CD14-positive monocyte (primary cell): ENCODE measurements at places on chromosomes 7 and 10. TPM values are rescaled to one million over a fixed set of nuclear protein-coding genes. Genes with fewer than 3 reads are reported as not detected.

Gene CTTNBP2
- 0.33 and 1.4 TPM in 2 replicates for polyA plus RNA-seq

DNA sequence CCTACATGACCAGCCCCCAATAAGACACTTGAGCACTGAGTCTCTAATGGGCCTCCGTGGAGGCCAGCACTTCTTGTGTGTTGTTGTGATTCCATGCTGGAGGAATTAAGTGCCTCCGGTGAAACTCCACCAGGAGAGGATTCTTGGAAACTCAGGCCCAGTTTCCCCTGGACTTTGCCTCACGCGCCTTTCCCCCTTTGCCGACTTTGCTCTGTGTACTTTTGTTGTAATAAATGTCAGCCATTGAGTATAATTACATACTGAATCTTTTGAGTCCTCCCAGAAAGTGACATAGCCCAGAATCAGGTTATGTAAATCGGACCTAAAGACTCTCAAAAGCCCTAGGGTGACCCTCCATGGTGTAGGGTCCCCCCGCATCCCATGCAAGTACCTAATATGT lies 82.4 kb downstream of the DLG5 start:
- DNase-seq, result no peak
- H3K4me3 ChIP-seq, result no peak overlapping the region
- no peaks in the 10 kb centered on the region for H3K27me3 ChIP-seq

DNA sequence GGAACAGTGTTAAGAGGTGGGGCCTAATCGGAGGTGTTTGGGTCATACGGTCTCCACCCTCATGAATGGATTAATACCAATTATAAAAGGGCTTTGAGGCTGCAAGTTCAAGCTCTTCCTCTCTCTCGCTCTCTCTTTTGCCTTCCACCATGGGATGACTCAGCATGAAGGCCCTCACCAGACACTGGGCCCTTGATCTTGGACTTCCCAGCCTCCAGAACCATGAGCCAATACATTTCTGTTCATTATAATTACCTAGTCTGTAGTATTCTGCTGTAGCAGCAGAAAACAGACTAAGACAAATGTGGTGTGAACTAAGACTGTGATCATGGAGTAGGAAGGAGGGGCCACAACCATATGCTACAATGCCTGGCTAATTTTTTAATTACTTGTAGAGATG lies 7.7 kb downstream of the AIFM2 start:
- DNase-seq, result no peak
- H3K4me3 ChIP-seq, result no peak overlapping the region
- no peak overlapping the region for H3K27ac ChIP-seq
- H3K4me1 ChIP-seq, result no peaks in the 10 kb centered on the region
- H3K36me3 ChIP-seq, result no peaks in the 10 kb centered on the region

DNA sequence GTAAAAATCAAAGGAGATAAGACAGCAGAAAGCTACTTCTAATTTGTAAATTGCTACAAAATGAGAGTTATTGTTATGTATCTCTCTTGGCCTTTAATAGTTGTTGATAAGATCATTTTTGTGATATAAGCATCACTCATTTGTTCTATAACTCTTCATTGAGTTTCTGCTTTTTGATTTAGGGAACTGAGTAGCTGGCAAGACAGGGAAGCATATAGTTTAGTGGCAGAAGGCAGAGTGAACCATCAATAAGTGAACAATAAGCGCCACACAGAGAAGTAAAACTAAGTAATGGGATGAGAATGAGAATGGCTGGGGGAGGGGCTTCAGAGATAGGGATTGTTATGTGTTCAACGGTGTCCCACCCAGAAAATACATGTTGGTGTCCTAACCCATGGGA lies 245.4 kb downstream of the ADARB2 start:
- H3K36me3 ChIP-seq, result no peaks in the 10 kb centered on the region
- no peak overlapping the region for H3K27ac ChIP-seq
- H3K4me3 ChIP-seq, result no peak overlapping the region
- no peak for DNase-seq

GRCh38 chr7:123682690-123683089 lies 27.0 kb downstream of the LMOD2 start:
- no peak overlapping the region for H3K4me3 ChIP-seq
- H3K27ac ChIP-seq, result no peak overlapping the region
- peaks cover 60% of the 10 kb centered on the region for H3K36me3 ChIP-seq
- peak; percentile 12 for DNase-seq
- no peaks in the 10 kb centered on the region for H3K27me3 ChIP-seq
- no peaks in the 10 kb centered on the region for H3K4me1 ChIP-seq

- no peaks in the 10 kb centered on the region for H3K27me3 ChIP-seq
- no peak overlapping the region for H3K27ac ChIP-seq
- DNase-seq, result no peak
Measured at GRCh38 chr10:5766189-5766588, 47.0 kb downstream of the GDI2 start.

- no peak overlapping the region for H3K4me3 ChIP-seq
- H3K36me3 ChIP-seq, result no peaks in the 10 kb centered on the region
- peaks cover 75% of the 10 kb centered on the region for H3K4me1 ChIP-seq
- no peaks in the 10 kb centered on the region for H3K27me3 ChIP-seq
Measured at GRCh38 chr10:6151087-6151977, 51.4 kb upstream of the PFKFB3 start.

DNA sequence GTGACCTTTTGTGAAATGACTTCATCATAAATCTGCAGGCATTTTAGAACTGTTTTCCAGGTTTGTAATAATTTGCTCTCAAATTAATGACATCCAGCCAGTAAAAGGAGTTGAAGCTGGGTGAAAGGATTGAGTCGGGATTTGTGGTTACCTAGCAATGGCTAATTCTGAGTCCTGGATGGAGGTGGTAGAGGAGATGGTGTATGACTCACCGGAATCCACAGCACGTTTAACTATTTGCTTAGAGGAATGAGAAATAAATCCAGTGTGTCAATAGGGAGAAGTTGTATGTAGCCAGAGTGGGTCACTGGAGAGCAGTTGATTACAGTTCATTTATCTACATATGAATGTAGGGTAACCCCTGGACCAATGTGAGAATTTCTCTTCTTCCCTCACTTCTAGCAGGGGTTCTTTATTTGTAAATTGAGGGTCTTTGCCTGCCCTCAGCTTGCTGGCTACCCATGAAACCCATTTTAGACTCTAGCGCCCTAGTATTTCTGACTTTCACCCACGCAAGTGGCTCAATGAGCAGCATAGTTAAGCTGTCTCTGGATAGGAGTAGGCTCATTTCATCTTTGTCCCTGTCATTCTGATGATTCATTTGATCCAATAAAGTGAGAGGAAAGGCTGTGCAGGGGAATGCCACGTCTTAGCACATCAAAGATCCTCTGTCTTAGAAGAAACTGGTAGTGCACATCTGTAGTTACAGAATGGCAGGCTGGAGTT lies 547.8 kb downstream of the SORCS3 start:
- H3K4me3 ChIP-seq, result no peak overlapping the region
- H3K27ac ChIP-seq, result no peak overlapping the region
- no peaks in the 10 kb centered on the region for H3K36me3 ChIP-seq
- no peaks in the 10 kb centered on the region for H3K27me3 ChIP-seq
- no peak for DNase-seq
- no peaks in the 10 kb centered on the region for H3K4me1 ChIP-seq

DNA sequence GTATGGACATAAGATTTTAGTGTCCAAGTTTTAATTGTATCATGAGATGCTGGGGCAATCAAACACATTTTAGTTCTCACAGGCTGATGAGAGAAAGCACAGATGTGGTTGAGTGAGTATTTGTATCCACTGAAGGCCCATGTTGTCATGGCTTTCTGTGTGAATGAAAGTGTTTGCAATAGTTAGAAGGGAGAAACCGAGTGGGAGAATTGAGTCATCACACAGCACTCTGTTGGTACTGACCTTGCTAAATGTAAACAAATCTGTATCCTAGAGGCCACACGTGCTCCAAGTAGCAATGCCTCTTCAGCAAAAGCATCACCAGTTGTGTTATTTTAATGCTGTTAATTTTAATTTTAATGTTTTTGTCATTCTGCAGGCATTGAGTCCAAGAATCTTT lies 121.2 kb downstream of the EMX2 start:
- no peaks in the 10 kb centered on the region for H3K27me3 ChIP-seq
- H3K27ac ChIP-seq, result no peak overlapping the region
- no peak overlapping the region for H3K4me3 ChIP-seq
- DNase-seq, result no peak
- H3K4me1 ChIP-seq, result no peaks in the 10 kb centered on the region

Gene PRPS1L1
- polyA plus RNA-seq, result not detected

GRCh38 chr10:79382491-79382941 lies 35.2 kb downstream of the PPIF start:
- no peak for DNase-seq
- H3K36me3 ChIP-seq, result peaks cover 21% of the 10 kb centered on the region
- H3K4me3 ChIP-seq, result no peak overlapping the region
- no peaks in the 10 kb centered on the region for H3K4me1 ChIP-seq
- H3K27me3 ChIP-seq, result no peaks in the 10 kb centered on the region

Gene PON3
- polyA plus RNA-seq, result not detected

GRCh38 chr10:126917975-126918908 lies 13.0 kb downstream of the DOCK1 start:
- H3K4me3 ChIP-seq, result no peak overlapping the region
- H3K4me1 ChIP-seq, result no peaks in the 10 kb centered on the region
- H3K27me3 ChIP-seq, result no peaks in the 10 kb centered on the region
- no peaks in the 10 kb centered on the region for H3K36me3 ChIP-seq

DNA sequence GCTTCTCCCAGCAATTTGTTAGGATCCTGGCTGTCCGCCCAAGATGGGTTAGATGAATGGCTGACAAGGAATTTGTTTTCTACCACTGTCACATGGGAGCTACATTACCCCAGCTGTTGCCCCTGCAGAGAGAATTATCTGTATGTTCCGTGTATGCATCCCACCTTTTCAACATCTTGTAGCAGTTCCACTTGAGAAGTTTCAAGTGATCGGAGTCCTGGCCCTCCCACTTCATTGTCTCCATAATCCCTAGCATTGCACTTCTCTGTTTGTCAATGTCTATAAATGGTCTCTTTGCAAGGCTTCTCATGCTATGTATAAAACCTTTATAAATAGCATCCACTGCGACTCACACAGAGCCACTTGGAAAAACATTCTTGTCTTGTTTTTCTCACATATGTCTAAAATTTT lies 972.5 kb downstream of the CNTNAP2 start:
- no peaks in the 10 kb centered on the region for H3K4me1 ChIP-seq
- no peak overlapping the region for H3K4me3 ChIP-seq
- H3K36me3 ChIP-seq, result no peaks in the 10 kb centered on the region
- no peak for DNase-seq
- H3K27ac ChIP-seq, result no peak overlapping the region

DNA sequence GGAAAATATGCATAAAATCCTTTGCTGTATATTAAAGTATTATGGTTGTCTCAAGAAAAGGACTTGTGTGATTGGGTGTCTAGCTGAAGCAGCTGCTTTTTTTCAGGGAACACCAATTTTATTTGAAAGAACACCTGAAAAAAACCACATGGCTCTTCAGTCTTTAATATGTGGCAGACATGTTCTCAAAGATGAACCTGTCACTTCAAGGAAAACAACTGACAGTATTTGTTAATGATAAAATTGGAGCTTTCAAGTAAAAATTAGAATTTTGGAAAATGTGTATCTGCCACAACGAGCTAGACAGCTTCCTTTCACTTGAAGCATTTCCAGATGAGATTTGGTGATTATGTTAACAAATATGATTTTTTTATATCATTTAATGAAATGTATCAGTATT lies 59.3 kb downstream of the INHBA start:
- no peaks in the 10 kb centered on the region for H3K4me1 ChIP-seq
- no peak for DNase-seq
- H3K27ac ChIP-seq, result no peak overlapping the region
